Body of pancreas (tissue), 4 donors: ENCODE measurements at places on chromosomes 13 and 19.

- no peak for DNase-seq
Measured at GRCh38 chr13:67977066-67977465, 746.9 kb upstream of the PCDH9 start.

DNA sequence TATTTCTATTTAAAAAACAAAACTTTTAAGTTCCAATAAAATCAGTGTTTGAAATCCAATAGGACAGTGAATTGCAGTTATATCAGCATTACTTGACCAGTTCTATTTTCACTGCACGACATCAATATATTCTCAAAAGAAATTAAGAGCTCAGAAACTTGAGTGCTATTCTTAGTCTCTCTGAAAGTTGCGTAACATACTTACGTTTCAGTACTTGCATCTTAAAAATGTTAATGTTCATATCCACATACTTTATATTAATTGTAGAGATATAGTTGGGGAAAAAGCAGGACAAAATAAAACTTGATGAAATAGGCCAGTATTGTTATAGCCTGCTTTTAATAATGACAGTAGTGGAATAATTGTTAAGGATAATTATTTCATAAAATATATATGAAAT, 720.5 kb upstream of the PCDH9 start:
- DNase-seq = no peak

GRCh38 chr19:10219678-10220077, 11.5 kb downstream of the S1PR2 start:
- no peak for DNase-seq

DNA sequence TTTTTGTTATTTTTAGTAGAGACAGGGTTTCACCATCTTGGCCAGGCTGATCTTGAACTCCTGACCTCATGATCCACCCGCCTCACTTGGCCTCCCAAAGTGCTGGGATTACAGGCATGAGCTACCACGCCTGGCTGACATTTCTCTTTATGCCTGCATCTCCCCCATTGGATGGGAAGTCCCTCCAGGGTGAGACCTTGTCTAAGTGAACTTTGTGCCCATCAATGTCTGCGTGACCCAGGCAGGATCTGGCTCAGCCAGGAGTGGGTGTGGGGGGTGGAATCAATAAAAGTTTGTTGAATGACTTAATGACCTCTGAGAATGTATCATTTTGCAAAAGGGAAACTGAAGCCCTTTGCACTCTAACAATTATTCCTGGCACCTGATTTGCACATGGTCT, 1.8 kb upstream of the ARRDC5 start:
- DNase-seq = no peak

GRCh38 chr13:83295686-83296085, 586.6 kb downstream of the SLITRK1 start:
- DNase-seq = no peak

GRCh38 chr13:102538938-102539337, 57.8 kb upstream of the TPP2 start:
- no peak for DNase-seq

DNA sequence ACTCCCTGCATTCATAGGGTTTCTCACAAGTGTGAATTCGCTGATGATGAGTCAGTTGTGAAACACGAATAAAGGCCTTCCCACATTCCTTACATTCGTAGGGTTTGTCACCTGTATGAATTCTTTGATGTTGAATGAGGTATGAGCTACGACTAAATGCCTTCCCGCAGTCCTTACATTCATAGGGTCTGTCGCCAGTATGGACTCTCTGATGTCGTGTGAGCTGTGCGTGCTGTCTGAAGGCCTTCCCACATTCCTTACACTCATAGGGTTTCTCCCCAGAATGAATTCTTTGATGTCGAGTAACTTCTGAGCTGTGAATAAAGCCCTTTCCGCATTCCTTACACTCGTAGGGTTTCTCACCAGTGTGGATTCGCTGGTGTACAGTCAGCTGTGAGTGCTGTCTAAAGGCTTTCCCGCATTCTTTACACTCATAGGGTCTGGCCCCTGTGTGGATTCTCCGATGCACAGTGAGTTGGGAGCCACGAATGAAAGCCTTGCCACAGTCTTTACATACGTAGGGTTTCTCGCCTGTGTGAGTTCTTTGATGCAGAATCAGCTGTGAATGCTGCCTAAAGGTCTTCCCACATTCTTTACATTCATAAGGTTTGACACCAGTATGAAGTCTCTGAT, 30.5 kb upstream of the COX7A1 start:
- DNase-seq = no peak

GRCh38 chr19:33487901-33488800, 33.4 kb downstream of the PEPD start:
- no peak for DNase-seq

DNA sequence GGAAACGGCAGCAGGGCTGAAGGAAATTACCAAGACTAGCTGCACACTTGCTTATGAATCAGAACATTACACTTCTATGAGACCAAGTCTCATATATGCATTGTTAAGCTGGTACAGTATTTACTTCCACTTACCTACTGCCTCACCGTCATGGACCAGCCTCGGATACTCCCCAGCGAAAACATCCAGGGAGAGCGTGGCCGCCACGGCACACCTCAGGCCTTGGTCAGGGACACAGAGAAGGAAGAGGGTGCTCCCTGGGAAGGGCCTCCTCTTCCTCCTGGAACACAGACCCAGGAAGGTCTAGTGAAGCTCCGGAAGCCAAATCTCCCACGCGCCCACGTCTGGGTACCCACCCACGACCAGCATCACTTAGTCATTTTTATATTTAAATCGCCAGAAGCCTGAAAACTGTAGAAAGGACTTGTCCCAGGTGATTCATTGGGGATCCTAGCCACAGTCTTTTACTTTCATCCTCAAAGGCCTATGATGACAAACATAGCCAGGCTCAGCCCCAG, 24.4 kb upstream of the MTIF3 start:
- no peak for DNase-seq

- no peak for DNase-seq
Measured at GRCh38 chr13:59094181-59094580, 1069.5 kb downstream of the DIAPH3 start.

- DNase-seq = peak; percentile 20
Measured at GRCh38 chr19:18502638-18503294, 19.1 kb downstream of the ELL start.

GRCh38 chr19:44282846-44283245, 22.0 kb downstream of the ZNF235 start:
- no peak for DNase-seq

DNA sequence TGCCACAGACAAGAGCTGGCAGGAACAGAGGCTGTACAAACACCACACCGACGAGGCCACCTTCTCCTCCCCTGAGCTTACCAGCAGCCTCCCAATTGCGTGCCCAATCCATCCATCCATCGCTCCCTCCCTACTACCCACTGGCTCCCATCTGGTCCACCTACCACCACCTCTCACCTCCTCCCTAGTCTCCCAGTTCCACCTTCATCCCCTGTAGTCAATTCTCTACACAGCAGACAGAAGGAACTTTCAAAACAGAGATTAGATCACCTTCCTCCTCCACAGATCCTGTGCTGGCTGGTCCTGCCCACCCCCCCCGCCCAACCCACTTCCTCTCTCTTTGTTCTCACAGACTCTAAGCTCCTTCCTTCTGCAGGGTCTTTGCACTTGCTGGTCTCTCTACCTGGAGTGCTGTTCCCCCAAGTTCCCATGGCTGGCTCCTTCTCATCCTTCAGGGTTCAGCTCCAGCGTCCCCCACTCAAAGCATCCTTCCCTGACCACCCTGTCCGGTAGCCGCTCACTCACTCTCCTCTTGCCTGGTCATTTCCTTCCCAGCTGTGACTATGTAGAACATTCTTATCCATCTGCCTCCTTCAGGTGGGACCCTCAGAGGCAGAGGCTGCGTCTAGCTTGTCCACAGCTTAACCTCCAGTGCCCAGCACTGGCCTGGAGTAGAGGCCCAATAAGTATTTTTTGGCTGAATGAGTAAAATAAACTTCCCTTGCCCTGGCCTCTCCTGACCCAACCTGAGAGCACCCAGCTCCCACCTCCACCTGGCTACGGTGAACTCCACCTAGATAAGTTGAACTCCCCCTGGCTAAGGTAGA, 23.0 kb downstream of the PIN1 start:
- no peak for DNase-seq

DNA sequence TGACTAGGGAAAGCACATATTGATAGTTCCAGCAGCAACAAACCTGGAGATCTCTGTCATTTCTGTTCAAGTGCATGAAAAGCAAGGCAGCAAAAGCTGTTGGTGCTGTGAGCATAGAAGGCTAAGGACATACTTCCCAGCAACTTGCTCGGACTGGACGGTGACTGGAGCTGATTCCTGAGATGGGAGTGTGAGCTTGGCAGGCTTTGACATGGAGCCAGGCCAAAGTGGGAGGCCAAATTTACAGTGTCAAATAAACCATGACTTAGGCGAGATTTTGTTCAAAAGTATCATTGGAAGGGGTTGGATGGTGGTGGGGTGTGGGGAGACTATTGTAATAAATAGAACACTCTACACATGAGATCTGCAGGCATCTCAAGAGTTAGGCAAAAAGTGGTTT, 5.9 kb upstream of the ARGLU1 start:
- no peak for DNase-seq

DNA sequence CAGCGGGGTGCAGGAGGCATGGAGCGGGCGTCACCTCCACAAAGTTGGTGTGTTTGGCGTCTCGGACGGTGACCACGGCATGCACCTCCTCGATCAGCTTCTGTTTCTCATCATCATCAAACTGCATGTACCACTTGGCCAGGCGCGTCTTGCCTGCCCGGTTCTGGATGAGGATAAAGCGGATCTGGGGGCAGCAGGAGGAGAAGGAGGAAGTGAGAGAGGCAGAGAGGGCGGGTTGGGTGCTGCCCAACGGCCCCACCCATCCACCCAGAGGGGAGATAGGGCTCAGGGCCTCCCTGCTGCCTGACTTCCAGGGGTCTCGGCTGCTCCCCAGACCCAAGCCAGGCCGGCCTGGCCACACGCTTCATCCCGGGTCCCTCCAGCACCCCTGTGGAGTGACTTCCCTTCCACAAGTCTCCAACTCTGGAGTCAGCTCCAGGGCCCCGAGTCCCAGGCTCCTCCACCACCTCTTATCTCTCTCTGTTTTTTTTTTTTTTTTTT, 4.6 kb downstream of the AP2S1 start:
- DNase-seq = no peak

- DNase-seq = no peak
Measured at GRCh38 chr13:94524407-94524806, 44.9 kb upstream of the DCT start.

DNA sequence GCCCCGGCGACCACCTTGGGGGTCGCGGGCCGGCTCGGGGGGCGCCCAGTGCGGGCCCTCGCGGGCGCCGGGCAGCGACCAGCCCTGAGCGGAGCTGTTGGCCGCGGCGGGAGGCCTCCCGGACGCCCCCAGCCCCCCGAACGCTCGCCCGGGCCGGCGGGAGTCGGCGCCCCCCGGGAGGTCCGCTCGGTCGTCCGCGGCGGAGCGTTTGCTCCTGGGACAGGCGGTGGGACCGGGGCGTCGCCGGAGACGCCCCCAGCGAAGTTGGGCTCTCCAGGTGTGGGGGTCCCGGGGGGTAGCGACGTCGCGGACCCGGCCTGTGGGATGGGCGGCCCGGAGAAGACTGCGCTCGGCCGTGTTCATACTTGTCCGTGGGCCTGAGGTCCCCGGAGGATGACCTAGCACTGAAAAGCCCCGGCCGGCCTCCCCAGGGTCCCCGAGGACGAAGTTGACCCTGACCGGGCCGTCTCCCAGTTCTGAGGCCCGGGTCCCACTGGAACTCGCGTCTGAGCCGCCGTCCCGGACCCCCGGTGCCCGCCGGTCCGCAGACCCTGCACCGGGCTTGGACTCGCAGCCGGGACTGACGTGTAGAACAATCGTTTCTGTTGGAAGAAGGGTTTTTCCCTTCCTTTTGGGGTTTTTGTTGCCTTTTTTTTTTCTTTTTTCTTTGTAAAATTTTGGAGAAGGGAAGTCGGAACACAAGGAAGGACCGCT, 729 bp downstream of the STK11 start:
- DNase-seq = no peak

DNA sequence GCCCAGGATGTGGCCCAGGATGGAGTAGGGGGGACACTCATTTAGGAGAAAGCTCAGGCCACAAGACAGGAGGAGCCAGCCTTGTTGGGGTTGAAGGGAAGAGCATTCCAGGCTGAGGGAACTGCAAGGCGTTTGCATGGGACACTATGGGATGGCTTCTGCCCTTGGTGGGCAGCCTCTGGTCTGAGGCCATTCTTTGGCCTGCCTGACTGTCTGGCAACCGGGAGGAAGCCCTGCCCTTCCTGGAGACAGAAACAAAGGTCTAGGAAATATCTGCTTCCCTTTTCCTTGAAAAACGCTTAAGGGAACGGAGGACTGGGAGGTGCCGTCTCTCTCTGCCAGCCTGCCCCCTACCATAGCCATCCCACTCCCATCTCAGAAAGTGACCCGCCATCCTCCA, 2.8 kb upstream of the ICAM1 start:
- no peak for DNase-seq

- DNase-seq = peak; percentile 82
Measured at GRCh38 chr19:9584073-9584833, at the start of gene ZNF121. Gene ZNF121, minus strand, starts transcription at chr19:9584504. Its CDS starts 16,407 bp downstream, at chr19:9568097.

DNA sequence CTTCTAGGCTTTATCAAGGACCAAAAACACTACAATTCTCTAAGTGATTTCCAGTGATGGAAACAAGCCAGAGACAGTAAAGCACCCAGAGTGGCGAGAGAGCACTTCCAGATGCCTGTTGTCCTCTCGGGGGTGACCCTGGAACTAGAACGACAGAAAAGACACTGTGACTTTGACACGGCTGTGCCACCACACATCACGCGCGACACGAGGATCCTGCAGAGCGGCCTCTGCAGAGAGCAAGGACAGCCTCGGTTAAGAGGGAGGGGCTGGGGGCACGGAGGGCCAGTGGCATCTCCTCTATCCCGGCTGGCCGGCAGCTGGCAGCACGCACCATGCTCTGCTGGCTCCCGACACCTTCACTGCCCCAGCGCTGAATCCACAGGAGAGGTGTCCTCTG, 42.3 kb downstream of the SUGP2 start:
- no peak for DNase-seq
